Activated gamma-delta T cell treated with Interleukin-2 at 50 U/mL for 16 hours (primary cell): ENCODE measurements at places on chromosomes 12 and 14.

- DNase-seq = no peak
Observed at GRCh38 chr12:94167756-94168416, 19.5 kb downstream of the PLXNC1 start.

DNA sequence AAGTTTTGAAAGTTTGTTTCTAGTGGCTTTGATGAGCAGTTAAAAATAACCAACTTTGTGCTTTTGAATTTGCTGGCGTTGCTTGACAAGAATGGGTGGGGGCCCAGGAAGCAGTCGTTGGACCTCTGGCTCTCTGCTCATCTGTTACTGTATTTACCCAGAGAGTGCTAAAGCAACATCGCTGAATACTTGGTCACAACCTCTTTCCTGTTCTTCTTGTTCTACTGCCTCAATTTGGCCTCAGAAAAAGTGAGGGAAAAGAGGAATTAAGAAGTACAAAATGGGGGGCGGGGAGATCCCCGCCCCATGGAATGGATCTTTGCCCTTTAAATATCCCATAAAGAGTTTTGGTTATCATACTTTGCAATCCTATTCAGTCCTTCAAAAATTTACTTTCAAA, 221.5 kb upstream of the G2E3 start:
- no peak for DNase-seq

DNA sequence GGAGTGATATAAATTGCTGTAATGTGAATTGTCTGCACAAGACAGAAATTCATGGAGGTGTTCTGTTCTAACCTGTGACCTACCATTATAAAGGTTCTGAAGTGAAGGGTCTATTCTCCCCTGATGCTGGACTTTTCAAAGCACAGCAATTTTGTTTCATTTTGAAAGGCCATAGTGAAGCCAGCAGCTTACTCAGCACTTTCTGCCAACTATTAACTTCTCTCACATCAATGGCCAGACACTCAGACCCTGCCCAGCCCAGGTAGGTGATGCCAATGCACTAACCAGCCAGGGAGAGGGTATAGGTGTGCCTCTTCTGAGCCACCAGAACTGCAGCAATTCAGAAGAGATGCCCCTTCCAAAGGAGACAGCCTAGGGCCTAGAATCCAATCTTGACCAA, 43.9 kb downstream of the SLC15A4 start:
- no peak for DNase-seq

DNA sequence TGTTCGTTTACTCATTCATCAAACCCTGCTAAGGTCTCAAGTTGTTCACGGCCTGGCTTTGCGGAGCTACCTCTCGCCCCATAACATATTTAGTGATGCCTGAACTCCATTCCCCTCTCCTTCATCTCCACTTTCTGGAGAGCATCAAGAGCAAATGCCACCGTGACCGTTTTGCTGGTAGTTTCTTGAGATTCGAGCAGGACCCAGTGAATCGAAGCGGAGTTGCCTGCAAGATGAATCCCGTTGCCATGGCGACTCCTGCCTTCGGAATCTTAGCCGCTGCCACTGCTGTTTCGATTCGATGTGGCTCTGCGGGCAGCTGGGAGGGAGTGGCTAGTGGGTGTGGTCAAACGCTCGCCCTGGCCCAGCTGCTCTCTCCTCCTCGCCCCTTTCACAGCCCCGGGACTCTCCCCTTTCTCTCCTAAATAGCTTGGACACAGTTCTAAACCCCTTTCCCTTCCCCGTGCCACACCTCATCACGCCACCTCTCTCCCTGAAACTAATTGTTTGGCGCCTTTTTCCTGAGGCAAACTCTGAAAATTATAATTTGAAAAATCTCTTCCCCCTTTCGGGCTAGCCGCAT, 1.4 kb downstream of the DAAM1 start:
- peak; percentile 53 for DNase-seq

DNA sequence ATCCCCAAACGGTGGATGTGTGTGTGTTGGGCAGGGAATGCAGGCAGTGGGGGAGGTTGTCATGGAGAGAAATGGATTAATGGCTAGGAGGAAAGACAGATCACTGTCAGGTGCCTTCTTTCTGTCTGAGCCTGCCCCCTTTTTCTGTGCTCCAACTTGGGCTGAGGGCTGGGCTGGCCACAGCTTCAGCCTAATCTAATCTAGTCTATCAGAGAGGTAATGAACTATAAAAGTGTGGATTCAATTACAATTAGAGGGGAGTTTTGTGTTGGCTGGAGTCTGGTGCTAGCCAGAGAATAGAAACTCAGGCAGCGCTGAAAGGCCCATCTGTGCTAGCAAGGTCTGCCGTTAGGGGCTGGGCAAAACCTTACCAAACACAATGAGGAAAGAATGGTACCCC, 41.2 kb downstream of the NEUROD4 start:
- DNase-seq = no peak

- no peak for DNase-seq
Observed at GRCh38 chr12:10740182-10740581, 17.1 kb upstream of the YBX3 start.

DNA sequence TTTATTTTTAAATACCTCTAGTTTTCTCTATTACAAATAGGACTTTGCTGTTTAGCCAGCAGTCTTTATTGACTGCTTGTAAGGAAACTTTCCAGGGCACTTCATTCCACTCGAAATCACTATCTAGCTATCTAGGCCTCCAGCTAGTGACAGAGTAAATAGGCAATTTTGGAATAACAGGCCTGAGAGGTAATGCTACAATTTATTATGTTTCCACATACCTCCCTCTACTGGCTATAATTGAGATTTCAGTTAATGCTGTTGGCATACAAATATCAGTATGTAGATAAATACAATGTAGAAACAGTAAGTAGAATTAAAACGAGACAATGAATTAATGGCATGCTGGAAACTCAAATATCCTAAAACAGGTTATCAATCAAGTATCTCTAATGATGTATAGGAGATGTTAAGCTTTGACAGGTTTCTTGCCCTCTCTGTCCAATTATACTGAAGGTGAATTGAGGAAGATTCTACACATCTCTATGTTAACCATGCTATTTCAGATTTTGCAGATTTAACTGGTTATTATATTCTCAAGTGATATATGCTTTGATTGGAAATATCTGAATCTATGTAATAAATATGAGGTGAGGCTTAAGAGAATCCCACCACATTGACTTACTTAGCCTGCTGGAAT, 7.2 kb downstream of the DTD2 start:
- DNase-seq = no peak

GRCh38 chr12:132593071-132593470, 17.3 kb downstream of the LRCOL1 start:
- no peak for DNase-seq

DNA sequence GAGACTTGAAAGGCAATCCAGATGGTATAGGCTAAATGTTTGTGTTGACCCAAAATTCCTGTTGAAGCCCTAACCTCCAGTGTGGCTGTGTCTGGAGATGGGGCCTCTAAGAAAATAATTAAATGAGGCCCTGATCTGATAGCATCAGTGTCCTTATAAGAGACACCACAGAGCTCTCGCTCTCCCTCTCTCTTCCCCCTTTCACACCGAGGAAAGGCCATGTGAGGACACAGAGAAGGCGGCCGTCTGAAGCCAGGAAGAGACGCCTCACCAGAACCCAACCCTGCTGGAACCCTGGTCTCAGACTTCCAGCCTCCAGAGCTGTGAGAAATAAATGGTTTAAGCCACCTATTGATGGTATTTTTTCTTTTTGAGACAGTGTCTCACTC, 87.5 kb downstream of the SCARB1 start:
- DNase-seq = no peak

GRCh38 chr14:85399186-85399585, 130.8 kb upstream of the FLRT2 start:
- no peak for DNase-seq

DNA sequence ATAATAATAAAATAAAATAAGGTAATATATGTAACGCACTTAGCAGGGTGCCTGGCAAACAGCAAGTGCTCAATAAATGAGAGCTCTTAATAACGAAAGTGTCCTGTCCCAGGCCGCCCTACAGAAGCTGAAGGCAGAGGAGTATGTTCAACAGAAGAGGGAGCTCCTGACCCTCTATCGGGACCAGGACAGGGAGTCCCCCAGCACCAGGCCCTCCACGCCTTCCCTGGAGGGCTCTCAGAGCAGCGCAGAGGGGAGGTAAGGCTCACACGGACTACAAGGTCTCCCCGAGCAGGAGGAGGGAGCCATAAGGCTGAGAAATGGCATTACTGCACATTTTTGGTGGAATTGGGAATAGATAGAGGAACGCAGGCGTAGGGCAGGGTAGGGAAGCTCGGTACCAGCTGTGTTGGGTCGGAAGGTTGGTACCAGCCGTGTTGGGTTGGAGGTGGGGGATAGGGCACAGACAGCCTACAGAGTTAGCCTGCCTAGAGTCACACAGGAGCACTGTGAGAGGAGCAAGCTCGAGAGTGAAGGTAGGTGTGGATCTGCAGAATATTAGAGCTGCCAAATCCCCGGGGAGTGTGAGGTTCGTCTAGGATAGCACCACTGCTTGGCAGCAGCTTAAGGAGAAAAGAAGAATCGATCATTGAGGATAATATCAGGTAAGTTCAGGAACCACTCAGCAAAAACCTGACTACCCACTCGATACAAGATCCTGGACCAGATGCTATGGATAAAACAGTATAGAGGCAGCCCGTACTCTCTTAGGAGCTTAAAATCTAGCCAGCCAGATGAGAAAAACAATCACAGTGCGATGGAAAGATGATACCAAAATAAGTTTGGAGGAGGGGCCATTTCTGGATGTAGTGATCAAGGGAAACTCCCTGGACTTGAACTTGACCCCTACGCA, 15.3 kb downstream of the TNFRSF1A start:
- no peak for DNase-seq

DNA sequence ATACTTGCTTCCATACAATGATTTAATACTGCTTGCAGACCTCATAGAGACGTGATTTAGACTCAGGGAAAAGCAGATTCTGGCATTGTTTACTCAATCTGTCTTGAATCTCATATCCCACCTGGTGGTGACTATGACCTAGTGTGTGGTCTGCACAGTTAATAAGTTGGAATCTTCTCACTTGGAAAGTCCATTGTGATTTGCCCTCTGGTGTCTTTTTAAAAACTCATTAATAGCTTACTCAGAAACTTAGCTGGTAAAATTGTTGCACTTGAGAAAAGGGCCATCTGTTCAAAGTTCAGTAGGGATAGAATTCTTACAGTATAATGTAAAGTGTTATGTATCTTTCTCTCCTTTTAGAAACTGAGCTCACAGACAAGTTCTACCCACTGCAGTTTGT, 106.0 kb downstream of the PELI2 start:
- no peak for DNase-seq

GRCh38 chr12:51186465-51187085, 13.6 kb upstream of the TFCP2 start:
- no peak for DNase-seq

DNA sequence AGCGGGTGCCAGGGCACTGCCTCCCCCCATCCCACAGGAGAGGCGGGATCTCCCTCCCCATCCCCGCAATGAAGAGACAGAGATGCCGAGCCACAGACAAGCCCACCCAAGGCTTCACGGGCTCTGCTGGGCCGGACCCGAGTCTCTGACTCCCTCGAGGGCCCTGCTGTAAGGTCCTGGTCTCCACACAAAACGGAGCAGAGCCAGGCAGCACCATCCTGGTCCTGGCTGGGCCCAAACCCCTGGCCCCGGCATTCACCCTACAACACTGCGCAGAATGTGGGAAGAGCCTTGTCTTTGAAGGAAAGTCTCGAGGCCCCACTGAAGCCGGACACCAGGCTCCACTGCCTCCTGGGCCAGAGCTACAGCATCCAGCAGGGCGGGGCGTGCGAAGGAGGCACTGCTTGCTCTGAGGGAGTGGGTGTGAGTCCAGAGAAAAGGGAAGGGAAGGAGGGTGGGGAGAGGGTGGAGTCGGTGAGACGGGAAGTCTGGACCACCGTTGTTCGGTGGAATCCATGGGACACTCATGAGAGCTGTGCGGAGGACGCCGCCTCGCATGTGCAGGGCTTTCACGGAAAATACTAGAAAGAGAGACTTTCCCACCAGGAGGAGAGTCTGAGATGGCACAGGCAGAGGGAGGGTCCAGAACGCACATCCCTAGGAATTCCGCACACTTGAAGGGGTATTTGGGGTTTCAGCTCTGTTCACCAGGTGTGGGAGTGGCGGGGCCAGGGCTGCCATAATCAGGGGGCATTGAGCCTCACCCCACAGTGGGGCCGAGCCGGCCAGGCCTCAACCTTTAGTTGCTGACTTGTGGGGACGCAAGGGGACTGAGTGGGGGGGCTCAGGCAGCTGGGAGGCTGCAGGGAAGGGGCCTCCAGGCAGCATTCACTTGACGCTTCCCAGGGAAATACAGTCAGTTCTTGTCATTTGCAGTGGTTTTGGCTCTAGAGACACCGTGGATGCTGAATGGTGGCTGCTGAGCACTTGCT, 36.8 kb downstream of the GALNT9 start:
- no peak for DNase-seq

GRCh38 chr12:87953256-87953860, 75.8 kb downstream of the C12orf50 start:
- DNase-seq = no peak

DNA sequence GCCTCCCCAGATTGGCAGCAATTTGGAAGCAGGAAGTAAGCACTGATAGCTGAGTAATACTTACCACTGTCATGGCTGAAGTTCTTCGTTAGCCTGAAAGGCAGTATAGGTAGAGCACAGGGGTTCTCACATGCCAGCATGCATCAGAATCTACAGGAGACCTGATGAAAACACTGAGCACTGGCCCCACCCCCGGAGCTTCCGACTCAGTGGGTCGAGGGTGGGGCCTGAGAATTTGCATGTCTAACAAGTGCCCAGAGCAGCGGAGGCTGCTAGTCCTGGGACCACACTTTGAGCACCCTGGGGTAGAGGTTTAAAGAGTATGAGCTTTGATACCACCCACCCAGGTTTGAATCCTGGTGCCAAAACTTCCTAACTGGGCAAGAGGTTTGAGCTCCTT, 89.6 kb downstream of the FBXW8 start:
- DNase-seq = no peak

- no peak for DNase-seq
Observed at GRCh38 chr14:105877645-105878044, 351.3 kb downstream of the TMEM121 start.

DNA sequence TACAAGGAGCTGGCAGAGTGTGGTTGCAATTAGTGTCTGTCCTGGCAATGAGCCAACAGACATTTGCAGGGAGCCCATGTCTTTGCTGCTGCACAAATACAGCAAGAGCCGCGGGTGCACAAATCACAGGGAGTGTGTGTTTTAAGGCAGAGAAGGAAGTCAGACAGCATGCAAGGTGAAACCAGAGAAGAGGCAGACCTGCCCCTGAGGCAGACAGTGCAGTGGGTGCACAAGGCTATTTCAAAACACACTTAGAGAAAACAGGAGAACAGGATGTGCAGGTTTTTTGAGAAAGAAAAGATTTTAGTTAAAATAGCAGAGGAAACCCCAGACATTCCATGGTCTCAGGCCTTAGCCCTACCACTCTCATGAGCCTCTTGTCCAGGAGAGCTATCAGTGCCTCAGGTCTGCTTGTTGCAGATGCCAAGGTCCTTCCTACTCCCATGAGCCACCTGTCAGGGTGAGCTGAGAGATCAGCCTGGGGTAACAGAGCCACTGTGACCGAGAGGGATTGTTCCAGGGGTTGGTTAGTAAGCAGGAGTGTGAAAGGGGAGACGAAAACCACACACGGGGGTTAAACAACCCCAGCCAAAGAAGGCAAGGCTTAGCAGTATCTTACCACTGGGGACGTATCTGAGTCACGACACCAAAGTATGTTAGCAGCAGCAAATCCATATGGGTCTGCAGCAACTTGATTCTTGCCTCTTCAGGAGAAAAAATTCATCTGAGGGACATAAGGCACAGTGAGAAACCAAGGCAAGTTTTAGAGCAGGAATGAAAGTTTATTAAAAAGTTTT, 78.1 kb downstream of the C14orf132 start:
- no peak for DNase-seq
